Omental fat pad (tissue), 4 donors: ENCODE measurements at places on chromosomes 7 and 10. TPM values are rescaled to one million over a fixed set of nuclear protein-coding genes. Genes with fewer than 3 reads are reported as not detected.

GRCh38 chr7:234708-235553 is 42.6 kb downstream of the FAM20C start:
- DNase-seq: no peak

- no peak for DNase-seq
These were observed 49.8 kb downstream of the PLCE1 start for GRCh38 chr10:94043431-94043990.

GRCh38 chr10:45006276-45007030 is 5.7 kb downstream of the ZNF22 start:
- DNase-seq: no peak

DNA sequence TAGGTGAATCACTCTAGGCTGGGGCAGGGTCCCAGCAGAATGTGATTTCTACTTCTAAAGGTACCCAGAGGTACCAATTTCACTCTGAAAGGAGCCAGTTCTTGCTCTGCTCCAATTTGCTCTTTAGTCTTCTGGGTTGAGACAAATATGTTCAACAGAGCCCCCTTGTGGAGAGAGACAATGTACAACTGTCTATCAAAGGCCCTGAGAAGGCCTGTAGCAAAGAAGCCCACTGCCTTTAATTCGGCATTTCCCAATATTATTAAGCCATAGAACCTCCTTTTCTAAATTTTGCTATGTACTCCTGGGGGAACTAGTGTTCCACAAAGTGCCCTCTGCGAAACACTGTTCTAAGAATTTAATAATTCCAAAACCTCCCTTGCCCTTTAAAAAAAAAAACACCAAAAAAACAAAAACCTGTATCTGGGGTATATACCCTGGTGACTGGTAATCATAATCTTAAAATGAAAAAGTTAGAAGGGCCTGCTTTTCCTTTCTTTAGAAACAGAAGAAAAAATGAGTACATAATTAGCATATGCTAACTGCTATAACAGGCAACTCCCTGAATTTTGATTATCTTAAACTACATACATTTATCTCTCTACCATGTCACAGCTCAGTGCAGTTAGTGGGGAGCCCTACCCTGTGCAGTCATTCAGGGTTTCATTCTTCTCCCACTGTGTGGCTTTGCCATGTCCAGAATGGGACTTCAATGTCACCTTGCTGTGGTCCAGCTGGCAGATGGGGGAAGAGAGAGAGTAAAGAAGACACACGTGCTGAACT is 160.9 kb upstream of the BMPER start:
- DNase-seq: no peak

DNA sequence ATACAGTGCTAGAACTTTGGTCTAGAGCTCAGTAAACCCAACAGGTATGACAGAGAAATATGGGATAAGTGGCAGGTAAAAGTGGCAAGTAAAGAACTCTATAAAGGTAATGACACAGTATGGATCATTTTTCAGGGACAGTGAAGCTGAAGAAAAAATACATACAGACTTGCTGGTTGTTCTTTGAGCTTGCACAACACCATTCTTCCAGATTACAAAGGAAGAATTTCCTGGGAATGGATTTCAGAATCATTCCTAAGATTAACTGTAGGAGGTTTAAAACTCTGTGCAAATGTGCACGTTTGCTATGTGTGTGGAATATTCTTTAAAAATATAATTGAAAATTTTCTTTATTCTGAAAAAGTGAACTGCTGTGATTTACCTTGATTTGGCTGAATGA is 36.0 kb downstream of the PHF14 start:
- no peak for DNase-seq

The CPA2 gene
- total RNA-seq: 0.88 TPM

GRCh38 chr7:73509463-73509862 is 12.6 kb downstream of the BAZ1B start:
- no peak for DNase-seq

The MYPN gene
- total RNA-seq: not detected
